Muscle of arm (tissue), 14 donors: ENCODE measurements at places on chromosomes 7 and 10. TPM values are rescaled to one million over a fixed set of nuclear protein-coding genes. Genes with fewer than 3 reads are reported as not detected.
A peak's percentile ranks its signal among the peaks of the same experiment; 100 is the strongest.

DNA sequence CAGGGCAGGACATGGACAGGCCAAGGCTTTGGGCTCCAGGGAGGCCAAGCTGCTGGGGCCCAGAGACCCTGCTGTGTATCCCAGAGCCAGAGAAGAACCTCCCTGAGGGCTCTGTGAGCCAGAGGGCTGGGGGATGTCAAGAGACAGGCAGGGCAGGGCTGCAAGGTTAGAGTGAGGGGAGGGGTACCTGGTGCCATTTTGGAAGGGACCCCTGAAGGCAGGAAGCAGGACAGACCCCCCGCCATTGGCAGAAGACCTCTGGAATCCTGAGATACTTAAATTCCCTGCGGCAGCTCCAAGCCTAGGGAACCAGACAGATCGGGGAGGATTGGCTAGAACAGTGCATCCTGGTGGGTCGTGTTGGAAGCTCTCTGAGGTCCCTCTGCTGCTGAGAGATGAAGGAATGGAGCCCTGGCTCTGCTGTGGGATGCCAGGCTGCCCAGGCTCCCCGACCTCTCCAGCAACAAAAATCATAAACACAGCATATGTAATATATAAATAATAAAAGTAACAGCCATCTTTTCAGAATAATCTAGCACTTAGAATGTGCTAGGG lies 75.0 kb downstream of the LHPP start:
- DNase-seq, result no peak

- no peak for DNase-seq
Measured at GRCh38 chr10:44306147-44306710, 78.7 kb downstream of the CXCL12 start.

DNA sequence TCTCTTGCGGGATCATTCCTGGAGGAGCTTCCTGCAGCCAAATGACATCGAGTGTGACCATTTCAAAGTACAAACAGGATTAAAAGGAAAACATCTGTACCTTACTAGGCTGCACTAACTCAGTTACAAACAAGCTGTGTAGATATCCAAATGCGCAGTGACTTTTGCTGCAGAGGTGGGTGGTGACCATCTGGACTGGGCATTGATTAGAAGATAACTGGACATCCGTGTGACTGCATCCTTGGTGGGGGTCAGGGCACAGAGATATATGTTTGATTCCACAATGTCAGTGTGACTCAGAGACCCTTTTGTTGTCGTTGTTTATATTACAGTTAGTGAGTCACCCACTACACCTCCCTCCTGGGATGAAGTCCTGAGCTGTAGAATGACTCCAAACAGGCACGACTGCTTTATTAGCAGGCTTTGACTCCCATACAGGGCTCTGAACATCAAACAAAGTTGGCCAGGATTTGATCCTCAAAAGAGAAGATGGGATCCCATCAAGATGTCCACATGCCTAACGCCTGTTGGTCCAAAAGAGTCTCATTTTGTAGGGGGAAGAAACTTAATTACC lies 56.7 kb upstream of the SDK1 start:
- DNase-seq, result no peak

TET1 gene
- polyA plus RNA-seq, result 11.5 TPM

MPLKIP gene
- 20.4 TPM for polyA plus RNA-seq

- no peak for DNase-seq
Measured at GRCh38 chr10:10125676-10126075, 892.0 kb upstream of the CELF2 start.

TRA2A gene
- polyA plus RNA-seq, result 96.6 TPM

DNA sequence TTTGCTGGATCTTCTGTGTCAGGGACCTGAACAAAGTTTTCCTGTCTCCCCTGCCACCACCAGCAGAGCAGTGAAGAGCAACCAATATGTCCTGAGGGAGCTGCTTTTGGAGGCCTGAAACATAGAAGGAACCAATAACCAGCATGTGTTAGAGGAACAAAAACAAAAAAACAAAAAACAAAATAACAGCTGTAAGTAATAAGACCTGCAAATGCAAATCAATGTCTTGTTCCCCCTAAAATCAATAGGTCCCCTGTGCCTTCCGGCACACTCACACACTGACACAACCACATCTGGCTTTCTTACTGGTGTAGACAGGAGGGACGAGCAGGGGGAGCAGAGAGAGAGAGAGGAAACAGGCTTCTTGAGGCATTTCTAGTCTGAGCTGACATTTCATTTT lies 94.1 kb downstream of the NRG3 start:
- no peak for DNase-seq

FGFBP3 gene
- polyA plus RNA-seq, result 2.0 TPM

GPR158 gene
- polyA plus RNA-seq, result 0.08 TPM

- DNase-seq, result no peak
Measured at GRCh38 chr10:123485341-123485960, 180.7 kb upstream of the GPR26 start.

DNA sequence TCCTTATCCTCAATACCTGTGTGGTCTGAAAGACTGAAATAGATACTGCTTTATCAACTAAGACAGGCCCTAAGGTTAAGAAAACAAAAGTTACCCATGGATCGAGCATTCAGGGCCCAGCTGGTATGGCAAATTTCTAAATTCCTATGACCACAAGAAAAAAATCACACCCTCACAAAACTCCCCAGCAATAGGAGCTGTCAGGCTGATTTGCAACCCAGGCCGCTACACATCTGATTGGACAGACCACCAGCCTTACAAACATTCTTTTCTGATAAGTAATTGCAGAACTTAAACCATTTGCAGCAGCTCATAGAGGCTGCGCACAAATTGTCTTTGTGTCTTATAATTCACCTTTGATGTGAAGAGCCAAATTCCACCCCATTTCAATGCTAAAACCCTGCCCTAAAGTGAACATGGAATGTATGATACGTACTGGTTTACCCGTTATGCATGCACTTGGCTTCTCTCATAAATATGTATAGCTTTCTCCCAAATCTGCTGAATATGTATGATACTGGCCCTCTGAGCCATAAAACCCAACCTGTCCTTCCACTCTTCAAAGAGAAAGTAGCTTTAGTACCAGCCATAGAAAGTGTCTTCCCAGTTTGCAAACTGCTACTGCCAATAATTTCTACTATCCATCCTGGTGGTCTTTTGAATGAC lies 842.5 kb downstream of the GRID1 start:
- DNase-seq, result no peak

DNA sequence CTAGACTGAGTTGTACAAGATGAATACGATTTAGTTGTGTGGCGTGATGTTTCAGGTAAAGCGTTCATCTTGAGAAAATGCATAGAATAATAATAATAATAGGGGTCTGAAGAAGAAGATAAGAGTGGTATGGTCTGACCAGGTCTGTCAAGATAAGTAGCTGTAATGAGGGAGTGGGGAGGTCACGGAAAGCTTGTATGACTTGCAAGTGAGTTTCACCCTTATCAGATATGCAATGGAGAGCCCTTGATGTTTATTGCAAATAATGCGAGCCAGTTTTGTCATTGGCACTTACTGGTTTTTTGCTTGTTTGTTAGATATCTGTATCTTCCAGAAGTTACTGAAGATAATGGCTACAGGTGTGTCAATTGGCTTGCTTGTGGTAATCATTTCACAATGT lies 611.5 kb downstream of the CNTNAP2 start:
- DNase-seq, result no peak

- DNase-seq, result no peak
Measured at GRCh38 chr7:88801046-88801445, 5.5 kb upstream of the TEX47 start.

GRCh38 chr10:123636598-123637325 lies 29.4 kb upstream of the GPR26 start:
- DNase-seq, result no peak

GRCh38 chr7:39453743-39454355 lies 112.4 kb upstream of the YAE1 start:
- DNase-seq, result peak; percentile 23

UPK3BL2 gene
- 24.0 TPM for polyA plus RNA-seq

DNA sequence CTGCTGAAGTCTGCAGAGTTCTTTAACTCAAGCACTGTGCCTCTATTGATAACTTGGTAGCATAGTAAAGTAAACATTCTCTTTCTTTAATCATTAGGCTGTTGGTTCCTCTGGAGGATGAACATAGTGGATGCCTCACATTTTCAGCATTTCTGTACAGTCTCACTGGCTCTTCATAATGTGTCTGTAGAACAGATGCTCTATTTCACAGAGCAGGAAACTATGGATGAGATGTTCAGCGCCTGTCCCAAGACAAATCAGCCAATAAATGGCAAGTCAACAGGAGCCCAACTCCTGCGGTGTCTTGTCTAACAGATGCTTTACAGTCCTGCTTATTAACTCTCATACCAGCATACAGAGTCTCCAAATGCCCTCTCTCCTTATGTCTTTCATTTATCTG lies 36.5 kb downstream of the NRBF2 start:
- no peak for DNase-seq

DNA sequence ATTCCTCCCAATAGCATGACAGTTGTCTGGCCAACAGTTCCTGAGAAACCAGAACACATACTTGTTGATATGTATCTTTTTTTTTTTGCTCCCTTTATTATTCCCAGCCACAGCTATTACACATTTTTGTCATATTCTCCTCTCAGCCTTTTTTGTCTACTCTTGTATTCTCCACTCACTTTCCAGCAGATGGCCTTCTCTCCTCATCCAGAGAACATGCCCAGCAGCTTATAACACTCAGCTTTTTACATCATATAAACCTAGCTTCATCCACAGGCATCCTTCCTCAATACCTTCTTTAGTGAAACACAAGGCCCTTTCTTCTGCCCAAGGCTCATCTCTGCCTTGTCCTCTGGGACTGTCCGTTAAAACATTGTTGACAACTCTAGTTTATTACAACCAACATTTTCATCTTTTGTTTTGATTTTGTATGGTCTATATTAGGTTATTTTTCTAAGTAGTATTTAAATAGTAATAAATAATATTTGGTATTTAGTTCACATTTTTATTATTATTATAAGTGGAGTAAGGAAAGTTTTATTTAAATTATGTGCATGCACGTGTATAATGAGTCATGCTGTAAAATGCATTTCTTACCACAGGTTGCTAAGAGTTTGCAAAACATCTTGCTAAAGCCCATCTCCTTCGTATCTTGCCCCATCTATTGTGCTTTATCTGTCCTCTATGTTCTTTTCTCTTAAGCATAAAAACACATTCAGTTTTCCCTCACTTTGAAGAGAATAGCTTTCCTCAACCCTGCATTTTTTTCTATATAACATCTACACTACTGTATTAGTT lies 101.5 kb downstream of the ORC5 start:
- DNase-seq, result no peak

DNA sequence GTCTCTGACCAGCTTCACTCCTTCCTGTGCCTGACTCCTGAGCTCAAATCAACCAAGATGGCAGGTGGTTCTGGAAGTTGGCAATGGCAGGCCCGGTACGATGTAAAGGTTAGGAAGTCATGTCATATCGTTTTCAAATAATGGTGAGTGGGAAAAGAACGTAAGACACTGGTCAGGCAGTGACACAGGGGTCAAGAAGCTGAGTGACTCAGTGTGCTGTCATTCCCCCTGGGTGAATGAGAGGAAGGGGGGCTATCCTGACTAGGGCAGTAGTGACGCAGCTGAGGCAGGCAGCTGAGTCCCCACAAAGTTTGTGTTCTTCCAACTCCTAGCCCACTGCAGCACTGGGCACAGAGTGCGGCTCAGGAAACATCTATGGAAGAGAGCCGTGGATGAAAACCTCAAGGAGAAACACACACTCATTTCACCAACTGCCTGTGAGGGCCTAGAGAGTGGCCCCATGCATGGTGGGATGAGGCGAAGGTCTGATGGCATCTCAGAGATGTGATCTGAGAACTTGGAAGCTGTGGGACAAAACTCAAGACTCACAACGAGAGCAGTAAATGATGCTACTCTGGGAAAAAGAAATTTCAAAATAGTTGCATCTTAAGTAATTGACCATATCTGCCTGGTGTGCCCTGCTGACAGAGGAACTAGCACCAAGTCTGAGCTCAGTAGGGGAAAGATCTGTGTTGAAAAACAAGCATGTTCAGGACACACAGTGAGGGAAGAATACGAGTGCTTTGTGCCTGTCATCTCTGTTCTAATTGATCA lies 23.2 kb downstream of the CREB3L2 start:
- DNase-seq, result no peak
